ENCODE measurements at places on chromosomes 5 and 9.

- no peak for DNase-seq
Measured at GRCh38 chr9:106893088-106893487, 30.1 kb downstream of the ZNF462 start.

DNA sequence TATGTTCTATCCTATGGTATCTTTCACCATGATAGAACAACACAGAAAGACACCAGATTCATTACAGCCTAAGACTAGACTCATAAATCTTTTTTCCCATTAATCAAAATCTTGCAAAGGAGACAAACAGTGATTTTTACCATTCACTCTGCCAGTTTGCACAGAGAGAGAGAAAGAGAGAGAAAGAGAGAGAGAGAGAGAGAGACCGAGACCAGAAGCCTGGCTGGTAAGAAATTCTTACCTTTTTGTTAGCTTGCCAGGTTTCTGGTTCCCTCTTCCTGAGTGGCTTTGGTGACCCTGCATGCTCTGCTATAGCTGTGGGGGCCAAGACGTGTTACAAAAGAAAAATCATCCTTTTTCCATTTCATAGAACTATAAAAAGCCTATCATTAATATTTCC lies 18.6 kb downstream of the TMEM161B start:
- DNase-seq, result no peak

DNA sequence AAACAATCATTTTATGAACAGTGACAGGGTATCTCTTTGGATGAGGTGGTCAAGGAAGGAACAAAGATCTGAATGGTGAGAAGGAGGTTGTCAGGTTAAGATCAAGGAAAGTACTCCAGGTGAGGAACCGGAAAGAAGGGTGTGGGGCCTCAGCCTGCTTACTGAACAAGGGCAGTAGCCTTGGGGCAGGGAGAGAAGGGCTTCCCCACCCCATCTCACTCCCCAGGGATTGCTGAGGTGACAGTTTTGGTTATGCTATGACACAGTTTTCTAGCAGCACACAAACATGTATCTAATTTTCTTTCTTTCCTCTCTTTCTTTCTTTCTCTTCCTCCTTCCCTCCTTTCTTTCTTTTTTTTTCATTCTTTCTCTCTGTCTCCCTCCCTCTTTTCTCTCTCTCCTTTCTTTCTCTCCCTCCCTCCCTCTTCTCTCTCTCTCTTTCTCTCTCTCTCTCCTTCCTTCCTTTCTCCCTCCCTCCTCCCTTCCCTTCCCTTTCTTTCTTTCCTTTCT lies 4.1 kb upstream of the HDHD3 start:
- DNase-seq, result no peak

DNA sequence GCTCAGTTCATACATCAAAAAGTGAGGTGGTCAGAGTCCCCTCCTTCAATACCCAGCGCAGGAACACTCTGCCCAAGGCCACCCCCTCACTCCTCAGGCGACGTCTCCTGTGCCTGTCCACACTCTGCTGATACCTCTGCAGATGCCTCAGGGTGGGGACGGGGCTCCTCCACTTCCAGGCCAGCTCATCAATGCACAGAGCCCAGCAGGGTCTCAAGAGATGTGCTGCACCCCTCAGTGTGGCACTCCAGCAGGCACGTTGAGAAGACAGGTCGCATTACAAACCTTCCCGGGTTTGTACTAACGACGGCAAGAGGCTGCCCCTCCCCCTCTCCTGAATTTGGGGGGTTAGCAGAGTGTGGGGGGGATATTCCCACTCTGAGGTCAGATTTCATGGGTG lies 128.5 kb downstream of the ZNF354C start:
- no peak for DNase-seq

DNA sequence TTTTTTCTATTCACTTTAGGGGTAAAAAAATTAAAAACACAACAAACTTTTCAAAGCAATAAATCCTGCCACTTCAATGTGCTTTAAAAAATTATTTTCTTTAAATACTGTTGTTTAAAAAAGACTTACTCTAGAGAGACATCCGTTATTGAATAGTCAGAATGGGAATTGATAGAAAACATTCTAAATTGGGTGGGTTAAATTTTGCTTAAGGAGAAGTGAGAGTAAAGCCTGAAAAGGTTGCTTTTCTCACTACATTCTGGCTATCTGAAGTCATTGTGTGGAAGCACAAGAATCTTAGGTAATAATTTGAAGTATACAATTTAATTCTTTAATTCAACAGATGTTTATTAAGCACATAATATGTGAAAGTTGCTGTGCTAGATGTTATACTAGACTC lies 509.3 kb downstream of the NR2F1-AS1 start:
- DNase-seq, result no peak

DNA sequence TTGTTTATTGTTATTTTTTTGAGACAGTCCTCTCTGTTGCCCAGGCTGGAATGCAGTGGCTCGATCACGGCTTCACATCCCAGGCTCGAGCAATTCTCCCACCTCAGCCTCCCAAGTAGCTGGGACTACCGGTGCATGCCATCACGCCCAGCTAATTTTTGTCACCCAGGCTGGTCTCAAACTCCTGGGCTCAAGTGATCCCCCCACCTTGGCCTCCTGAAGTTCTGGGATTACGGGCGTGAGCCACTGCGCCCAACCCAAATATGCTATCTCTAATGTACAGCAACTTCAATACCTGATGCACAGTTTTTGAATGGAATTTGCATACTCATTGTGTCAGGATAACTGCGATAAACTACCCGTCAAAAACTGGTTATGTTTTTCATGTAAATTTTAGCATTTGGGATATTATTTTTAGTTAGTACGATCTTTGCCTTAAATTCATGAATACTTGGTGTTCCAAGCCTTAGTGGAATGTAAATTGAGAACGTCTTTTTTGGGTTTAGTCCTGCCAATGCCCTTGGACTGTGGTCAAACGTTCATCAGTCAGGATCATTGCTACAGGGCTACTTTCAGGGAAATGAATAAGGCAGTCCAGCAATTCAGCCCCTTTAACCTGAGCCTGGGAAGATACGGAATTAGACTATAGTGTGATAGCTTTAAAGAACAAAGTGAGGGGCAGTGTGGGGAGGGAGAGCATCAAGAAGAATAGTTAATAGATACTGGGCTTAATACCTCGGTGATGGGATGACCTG lies 4.4 kb downstream of the UGCG start:
- no peak for DNase-seq

- DNase-seq, result no peak
Measured at GRCh38 chr9:71955300-71955915, 44.0 kb downstream of the C9orf85 start.

DNA sequence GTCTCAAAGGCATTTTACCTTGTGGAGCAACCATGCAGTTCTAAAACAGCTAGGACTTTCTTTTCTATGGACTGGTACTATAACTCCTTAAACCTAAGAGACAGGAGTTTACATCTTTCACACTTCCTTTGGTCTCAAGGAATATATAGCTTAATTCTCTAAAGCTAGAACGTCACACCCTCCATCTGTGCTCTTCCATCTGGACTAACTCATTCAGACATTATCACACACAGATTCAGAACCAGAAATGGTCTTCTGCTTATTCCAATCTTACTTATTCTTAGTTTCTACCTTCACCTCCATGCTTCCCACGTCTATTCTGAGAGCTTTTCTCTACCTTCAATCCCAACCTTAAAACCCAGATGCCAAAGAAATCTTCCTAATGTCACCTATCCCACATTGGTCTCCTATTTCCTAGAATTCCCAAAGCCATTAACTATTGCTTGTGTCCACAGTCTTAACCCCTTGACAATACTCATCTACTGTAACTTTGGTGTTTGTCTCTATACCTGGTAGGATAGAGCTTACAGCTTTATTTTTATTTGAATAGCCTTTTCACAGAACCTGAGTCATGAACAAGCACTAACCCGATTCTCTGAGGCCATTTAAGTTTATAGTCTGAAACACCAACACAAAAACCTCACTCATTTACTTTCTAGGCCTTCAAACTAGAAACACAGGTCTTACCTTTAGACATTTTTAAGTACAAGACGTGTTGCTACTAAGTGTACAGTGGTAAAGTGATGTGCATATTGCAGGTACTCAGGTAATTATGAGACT lies 22.8 kb downstream of the CSNK1A1 start:
- no peak for DNase-seq

GRCh38 chr5:163163858-163164257 lies 273.5 kb upstream of the CCNG1 start:
- no peak for DNase-seq

DNA sequence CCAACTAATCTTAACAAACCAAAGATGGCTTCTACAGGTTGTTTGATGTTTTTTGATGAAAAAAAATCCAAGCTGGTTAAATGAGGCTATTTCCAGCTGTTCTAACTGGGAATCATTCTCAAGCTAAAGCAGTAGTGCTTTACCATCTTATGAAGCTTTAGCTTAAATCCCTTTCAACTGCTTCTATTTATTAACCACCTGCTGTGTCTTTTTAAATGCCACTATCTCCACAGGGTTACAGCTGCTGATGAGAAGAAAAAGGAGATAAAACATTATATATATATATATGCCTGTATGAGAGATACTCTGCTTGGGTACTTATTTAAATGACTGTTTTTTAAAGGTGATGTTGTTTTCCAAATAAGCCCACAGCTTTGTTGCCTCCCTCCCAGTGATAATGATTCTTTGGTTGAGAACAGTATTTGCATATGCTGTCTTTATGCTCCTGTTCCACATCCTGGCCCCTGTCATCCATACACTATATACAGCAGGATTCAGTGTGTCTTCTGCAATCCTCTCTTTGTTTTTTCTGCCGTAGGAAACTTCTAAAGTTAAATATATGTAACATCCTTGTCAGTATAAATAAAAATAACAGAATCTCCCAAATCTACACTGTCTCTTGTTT lies 164.0 kb downstream of the PAM start:
- DNase-seq, result no peak

- DNase-seq, result no peak
Measured at GRCh38 chr9:99015890-99016289, 72.2 kb downstream of the COL15A1 start.

- DNase-seq, result no peak
Measured at GRCh38 chr5:54703565-54704255, 186.2 kb downstream of the SNX18 start.

GRCh38 chr5:180302256-180302655 lies 10.4 kb upstream of the MAPK9 start:
- DNase-seq, result no peak

All from effector memory CD8-positive, alpha-beta T cell (primary cell).